Aorta (tissue), 5 donors: ENCODE measurements at places on chromosomes 6 and 20.

- no peaks in the 10 kb centered on the region for H3K27me3 ChIP-seq
- H3K36me3 ChIP-seq, result no peaks in the 10 kb centered on the region
- no peak overlapping the region for H3K27ac ChIP-seq
- no peak overlapping the region for H3K4me3 ChIP-seq
- peaks cover 3% of the 10 kb centered on the region for H3K4me1 ChIP-seq
- DNase-seq, result peak; percentile 81
Measured at GRCh38 chr6:143427109-143427817, 23.2 kb downstream of the ADAT2 start.

DNA sequence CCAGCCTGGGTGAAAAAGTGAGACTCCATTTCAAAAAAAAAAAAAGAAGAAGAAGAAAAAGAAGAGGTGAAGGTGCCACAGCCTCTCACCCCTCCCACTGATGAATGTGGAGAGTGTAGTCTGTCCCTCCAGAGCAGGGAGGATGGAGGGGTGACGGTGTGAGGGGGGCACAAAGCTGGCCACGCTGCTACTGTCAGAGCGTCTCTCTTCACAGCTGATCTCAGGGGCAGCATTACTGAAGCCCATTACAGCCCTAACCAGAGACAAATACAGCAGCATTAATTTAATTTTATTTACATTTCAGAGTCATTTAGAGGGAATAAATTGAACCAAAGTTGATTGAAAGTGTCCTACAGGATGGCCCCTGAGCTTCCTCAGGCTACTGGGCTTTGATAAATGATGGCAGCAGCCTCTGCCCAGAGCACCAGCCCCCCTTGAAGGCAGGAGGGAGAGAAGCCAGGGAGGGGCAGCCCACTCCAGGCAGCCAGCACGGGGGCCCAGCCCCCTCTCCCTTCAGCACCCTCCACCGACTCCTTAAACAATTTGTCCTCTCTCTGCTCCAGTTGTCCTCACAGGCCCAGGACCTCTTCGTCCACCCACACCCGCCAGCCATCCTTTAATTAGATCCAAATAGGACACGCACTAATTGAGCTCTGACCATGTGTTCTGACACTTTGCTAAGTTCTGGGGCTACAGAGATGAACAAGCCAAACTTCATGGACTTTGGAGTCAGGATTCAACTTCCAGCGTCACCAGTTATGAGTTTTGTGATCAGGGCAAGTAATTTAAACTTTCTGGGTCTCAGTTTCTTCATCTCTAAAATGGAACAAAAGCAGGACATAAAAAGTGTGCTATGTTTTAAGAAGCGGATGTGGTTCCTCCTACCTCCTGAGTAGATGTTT is 18.6 kb upstream of the ZFAND3 start:
- peaks cover 2% of the 10 kb centered on the region for H3K4me1 ChIP-seq
- H3K27ac ChIP-seq, result no peak overlapping the region
- H3K36me3 ChIP-seq, result no peaks in the 10 kb centered on the region
- no peak overlapping the region for H3K4me3 ChIP-seq

DNA sequence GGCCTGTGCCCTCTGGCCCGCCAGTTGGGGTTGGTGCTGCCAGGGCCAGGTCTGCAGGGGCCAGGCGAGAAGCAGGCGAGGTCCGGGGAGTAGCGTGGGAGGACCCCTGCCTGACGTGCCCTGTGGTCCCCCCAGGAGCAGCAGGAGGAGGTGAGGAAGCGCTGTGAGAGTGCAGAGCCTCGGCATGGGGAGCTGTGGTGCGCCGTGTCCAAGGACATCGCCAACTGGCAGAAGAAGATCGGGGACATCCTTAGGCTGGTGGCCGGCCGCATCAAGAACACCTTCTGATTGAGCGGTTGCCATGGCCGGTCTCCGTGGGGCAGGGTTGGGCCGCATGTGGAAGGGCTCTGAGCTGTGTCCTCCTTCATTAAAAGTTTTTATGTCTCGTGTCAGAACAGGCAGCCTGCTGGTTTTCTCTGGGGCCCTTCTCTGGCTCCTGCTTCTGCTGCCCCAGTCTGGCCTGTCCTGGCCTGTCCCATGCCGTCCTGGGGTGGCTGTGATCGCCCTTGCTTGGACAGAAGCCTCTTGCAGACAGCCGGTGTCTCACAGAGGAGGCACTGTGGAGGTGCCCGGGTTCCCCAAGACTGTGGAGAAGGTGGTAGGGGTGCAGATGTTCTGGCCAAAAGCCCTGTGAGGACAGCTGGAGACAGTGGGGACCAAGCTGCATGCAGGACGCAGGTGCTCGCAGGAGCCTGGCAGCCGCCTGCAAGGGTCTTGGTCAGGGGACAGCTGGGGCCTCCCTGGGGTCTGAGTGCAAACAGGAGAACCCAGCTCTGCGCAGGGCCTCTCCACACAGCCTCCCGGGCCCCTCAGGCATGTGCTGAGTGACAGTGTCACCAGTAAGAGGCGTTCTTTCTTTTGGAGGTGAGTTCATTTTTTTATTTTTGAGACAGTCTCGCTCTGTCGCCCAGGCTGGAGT is 3.0 kb upstream of the C20orf204 start:
- no peak overlapping the region for H3K27ac ChIP-seq
- H3K4me3 ChIP-seq, result no peak overlapping the region
- H3K27me3 ChIP-seq, result no peaks in the 10 kb centered on the region
- peaks cover 12% of the 10 kb centered on the region for H3K36me3 ChIP-seq
- DNase-seq, result no peak
- H3K4me1 ChIP-seq, result no peaks in the 10 kb centered on the region

GRCh38 chr20:60403105-60403741 is 445.0 kb downstream of the CDH26 start:
- H3K4me1 ChIP-seq, result no peaks in the 10 kb centered on the region
- DNase-seq, result no peak
- H3K4me3 ChIP-seq, result no peak overlapping the region
- no peaks in the 10 kb centered on the region for H3K36me3 ChIP-seq
- H3K27me3 ChIP-seq, result peaks cover 2% of the 10 kb centered on the region

DNA sequence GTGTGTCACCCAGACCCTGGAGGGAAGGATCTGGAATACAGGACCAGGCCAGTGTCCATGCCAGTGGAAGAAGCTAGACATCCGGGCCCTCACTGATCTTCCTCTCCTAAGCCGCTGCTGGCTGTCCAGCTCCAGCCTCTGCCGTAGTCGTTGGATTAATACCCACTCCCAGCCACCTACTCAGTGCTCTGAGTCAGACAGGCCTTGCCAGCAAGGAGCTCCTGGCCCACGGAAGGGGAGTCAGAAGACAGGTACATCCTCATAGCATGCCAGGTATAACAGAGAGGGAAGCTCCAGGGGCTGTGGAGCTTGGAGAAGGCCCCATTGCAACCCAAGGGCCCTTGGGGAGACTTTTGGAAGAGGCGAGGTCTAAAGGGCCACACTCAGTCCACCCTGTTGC is 49.0 kb downstream of the STK35 start:
- H3K4me1 ChIP-seq, result no peaks in the 10 kb centered on the region
- no peak overlapping the region for H3K27ac ChIP-seq
- H3K36me3 ChIP-seq, result no peaks in the 10 kb centered on the region
- H3K4me3 ChIP-seq, result no peak overlapping the region
- H3K27me3 ChIP-seq, result no peaks in the 10 kb centered on the region
- no peak for DNase-seq

- H3K4me3 ChIP-seq, result peak overlapping the region; percentile 82
- peak; percentile 82 for DNase-seq
- no peaks in the 10 kb centered on the region for H3K36me3 ChIP-seq
- H3K4me1 ChIP-seq, result no peaks in the 10 kb centered on the region
- peak overlapping the region; percentile 65 for H3K27ac ChIP-seq
- H3K27me3 ChIP-seq, result no peaks in the 10 kb centered on the region
Measured at GRCh38 chr6:107957308-107957908, 600 bp downstream of the SEC63 start.

DNA sequence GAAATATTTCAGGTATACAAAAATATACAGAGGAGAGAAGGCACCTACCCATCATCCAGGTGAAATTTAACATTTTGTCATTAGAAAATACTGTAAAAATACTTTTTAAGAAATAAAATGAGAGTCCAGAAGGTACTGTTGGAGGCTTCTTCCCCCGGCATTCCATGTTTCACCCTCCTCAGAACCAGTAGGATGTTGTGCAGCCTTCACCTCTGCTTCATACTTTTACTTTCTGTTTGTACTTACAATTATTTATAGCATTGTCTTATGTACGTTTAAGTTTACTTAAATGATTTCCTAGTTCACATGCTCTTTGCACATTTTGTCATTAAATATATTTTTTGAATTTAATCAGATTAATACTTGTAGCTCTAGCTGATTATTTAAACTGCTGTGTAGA is 30.9 kb downstream of the TMEM200A start:
- H3K27ac ChIP-seq, result no peak overlapping the region
- H3K36me3 ChIP-seq, result no peaks in the 10 kb centered on the region
- no peaks in the 10 kb centered on the region for H3K4me1 ChIP-seq
- no peak for DNase-seq
- no peaks in the 10 kb centered on the region for H3K27me3 ChIP-seq

DNA sequence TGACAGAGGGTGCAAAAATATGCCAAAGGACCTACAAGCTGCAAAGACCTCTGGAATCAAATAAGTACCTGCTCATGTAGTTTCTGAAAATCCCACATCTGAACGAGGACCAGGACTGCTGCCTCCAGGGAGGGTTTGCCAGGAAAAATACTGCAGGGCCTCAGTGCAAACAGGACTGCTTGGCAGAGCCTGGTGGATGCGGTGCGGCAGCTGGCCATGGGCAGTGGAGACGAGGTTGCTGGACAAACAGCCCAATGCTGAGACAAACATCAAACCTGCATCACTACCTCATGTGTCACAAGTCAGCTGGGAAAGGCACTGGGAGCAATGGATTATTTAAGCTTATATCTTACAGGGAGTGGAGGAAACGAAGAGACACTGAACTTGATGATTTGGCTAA is 238.8 kb downstream of the PAX1 start:
- no peak overlapping the region for H3K27ac ChIP-seq
- no peaks in the 10 kb centered on the region for H3K27me3 ChIP-seq
- H3K4me1 ChIP-seq, result no peaks in the 10 kb centered on the region
- DNase-seq, result no peak
- no peaks in the 10 kb centered on the region for H3K36me3 ChIP-seq
- no peak overlapping the region for H3K4me3 ChIP-seq
